ENCODE measurements at places on chromosomes 6 and 20.
A peak's percentile ranks its signal among the peaks of the same experiment; 100 is the strongest.

DNA sequence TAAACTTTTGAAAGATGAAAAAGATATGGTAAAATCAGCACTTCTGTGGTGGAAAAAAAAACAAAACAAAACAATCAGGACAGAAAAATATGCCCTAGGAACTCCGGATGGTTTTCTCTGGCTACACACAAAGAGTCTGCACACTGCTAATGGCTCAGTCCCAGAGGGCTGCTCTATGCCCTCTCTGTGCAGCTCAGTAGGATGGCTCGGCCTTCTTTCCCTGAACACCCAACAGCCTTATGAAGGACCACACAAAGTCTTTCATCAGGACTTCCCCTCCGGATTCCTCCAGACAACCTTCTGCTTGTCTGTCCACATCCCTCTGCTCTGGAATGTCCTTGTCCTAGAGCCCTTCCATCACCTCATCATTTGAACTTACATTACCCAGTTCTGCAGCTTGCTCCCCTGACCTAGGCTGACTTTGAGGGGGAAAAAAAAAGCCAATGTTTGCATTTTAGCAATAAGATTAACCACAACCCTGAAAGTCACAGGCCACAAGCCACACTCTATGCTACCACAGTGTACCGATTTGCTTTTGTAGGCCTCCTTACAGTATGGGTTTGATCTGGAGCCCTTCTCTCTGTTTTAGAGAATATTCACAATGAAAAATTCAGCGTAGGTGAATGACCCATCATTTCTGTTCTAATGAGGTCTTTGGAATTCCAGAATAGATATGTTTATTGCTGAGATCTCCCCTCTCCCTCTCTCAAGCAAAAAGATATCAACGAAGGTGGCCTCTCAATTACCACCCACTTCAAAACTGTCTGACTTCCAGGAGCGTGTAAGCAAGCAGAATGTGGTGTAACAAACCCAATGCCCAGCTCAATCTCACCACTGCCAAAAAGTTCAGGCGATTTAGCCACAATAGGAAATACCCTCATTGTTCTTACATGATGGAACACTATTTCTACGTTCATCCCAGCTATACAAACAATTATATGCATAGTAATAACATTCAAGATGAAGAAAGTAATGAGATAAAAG is 164.0 kb downstream of the GMDS start:
- DNase-seq: peak; percentile 85

GRCh38 chr20:22617160-22617559 is 32.8 kb upstream of the FOXA2 start:
- DNase-seq: no peak

DNA sequence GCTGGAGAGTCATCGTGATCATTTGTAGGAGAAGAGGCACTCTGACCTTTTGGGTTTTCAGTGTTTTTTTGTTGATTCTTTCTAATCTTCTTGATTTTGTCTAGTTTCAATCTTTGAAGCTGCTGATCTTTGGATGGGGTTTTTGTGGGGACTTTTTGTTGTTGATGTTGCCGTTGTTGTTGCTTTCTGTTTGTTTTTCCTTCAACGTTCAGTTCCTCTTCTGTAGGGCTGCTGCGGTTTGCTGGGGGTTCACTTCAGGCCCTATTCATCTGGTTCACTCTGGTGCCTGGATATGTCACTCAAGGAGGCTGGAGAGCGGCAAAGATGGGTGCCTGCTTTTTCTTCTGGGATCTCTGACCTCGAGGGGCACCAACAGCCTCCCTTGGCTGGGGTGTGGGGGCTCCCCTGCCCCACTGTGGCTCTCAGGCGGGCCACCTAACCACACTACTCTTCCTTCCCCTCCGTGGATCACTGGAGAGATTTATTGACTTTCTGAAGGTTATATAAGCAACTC is 21.5 kb upstream of the TMEM244 start:
- no peak for DNase-seq

GRCh38 chr6:5302220-5302946 is 41.1 kb downstream of the FARS2 start:
- DNase-seq: peak; percentile 96

DNA sequence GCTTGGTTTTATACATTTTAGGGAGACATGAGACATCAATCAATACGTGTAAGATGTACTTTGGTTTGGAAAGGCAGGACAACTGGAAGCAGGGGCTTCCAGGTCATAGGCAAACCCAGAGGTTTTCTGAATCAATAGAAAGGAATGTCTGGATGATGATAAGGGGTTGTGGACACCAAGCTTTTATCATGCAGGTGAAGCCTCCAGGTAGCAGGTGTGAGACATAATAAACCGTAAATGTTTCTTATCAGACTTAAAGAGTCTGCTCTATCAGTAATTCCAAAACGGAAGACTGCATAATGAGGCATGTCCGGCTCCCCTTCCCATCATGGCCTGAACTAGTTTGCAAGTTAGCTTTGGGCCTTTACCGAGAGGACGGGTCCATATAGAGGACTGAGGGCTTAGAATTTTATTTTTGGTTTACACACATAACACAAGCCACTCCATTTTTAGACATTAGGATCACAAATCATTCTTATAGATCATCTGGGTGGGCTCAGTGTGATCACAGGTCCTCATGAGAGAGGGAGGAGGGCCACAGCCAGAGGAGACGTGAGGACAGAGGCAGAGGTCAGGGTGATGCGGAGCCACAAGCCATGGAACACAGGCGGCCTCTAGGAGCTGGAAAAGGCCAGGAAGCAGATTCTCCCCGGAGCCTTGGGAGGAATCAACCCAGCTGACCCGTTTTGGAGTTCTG is 10.7 kb upstream of the SERPINB9 start:
- DNase-seq: no peak

GRCh38 chr6:72371473-72371872 is 250.4 kb upstream of the KCNQ5 start:
- no peak for DNase-seq

- no peak for DNase-seq
These were observed 138.3 kb upstream of the HMGN3 start for GRCh38 chr6:79372757-79373156.

Data from T-helper 2 cell (primary cell).